Nephron progenitor cell (in vitro differentiated cells): ENCODE measurements at places on chromosomes 16 and 17.

GRCh38 chr17:9912121-9913099 is 7.3 kb upstream of the RCVRN start:
- H3K4me3 ChIP-seq = no peak overlapping the region
- no peak overlapping the region for H3K27ac ChIP-seq
- no peaks in the 10 kb centered on the region for H3K36me3 ChIP-seq
- H3K27me3 ChIP-seq = peaks cover 7% of the 10 kb centered on the region
- H3K4me1 ChIP-seq = peaks cover 50% of the 10 kb centered on the region
- no peak for DNase-seq

DNA sequence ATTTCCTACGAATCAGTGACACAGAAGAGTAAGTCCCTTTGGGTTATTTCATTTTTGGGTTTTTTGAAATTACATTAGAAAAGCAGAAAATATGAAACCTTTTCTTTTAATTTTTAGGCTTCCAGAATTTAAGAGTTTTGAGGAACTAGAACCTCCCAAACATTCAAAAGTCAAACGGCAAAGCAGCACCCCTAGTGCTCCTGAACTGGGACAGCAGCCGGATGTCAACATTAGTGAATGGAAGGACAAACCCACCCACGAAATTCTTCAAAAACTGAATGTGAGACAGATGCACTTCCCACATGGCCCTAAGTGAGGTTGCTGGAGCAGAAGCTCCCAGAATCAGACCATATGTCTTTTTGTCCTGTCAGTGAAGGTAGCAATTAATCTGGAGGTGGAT is 199.4 kb downstream of the PHKB start:
- no peak for DNase-seq
- H3K27ac ChIP-seq = no peak overlapping the region

- H3K36me3 ChIP-seq = peaks cover 49% of the 10 kb centered on the region
- DNase-seq = no peak
These were observed 31.5 kb downstream of the ANKFY1 start for GRCh38 chr17:4232168-4232813.

DNA sequence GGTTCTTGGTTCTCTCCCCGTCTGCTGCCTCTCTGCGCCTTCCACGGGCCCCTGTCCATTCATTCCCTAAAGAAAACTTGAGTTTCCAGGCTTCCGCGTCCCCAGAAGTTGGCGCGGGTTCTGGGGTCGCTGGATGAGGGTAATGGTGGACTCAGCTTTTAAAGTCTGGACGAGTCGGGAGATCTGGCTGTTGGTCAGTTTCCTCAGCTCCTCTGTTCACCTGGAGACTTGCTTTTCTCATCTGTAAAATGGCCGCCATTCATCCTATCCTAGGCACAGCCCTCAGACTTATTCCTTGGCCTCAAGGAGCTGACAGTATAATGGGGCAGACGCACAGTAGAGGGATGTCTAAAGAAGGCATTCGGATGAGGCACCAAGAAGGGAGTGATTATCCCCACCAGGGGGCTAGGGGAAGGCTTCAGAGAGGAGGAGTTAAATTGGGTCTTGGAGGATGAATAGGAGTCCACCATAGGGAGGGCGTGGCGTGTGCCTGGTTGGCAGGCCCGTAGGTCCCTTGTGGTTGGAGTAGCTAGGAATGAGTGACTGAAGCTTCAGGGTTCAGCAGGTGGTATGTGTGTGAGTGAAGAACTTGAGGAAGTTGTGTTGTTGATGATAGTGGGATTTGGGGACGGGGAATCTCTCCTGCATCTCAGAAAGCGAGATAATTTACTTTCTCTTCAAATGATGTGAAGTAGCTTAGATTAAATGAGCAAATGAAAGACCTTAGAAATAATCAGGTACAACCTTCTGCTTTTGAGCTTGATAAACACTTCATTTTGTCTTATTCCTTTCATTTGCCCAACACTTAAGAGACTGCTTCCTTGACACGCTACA is 652 bp downstream of the VPS35L start:
- peak overlapping the region; percentile 97 for H3K27ac ChIP-seq
- peaks cover 9% of the 10 kb centered on the region for H3K4me1 ChIP-seq
- DNase-seq = peak; percentile 55
- H3K36me3 ChIP-seq = peaks cover 15% of the 10 kb centered on the region
- H3K4me3 ChIP-seq = peak overlapping the region; percentile 96
- peaks cover 4% of the 10 kb centered on the region for H3K27me3 ChIP-seq

DNA sequence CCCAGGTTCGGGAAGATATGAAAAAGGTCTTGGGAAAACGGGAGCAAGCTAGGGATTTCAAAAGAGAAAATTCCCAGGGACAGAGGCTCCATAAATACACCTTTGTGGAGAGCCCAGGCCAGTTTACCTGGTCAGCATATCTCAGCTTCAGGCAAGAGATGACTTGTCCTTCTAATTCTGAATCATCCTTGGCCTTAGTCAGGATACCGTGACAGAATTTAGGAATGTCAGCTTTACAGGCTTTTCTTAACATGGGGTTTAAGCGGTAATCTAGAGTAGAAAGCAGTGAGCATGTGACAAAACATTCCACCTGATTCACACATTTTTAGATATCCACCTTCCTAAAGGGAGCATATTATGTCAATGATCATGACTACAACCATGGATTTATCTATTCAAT is 41.1 kb upstream of the CLEC18B start:
- H3K36me3 ChIP-seq = peaks cover 89% of the 10 kb centered on the region
- H3K27me3 ChIP-seq = no peaks in the 10 kb centered on the region
- peaks cover 9% of the 10 kb centered on the region for H3K4me1 ChIP-seq
- DNase-seq = no peak
- H3K4me3 ChIP-seq = no peak overlapping the region

DNA sequence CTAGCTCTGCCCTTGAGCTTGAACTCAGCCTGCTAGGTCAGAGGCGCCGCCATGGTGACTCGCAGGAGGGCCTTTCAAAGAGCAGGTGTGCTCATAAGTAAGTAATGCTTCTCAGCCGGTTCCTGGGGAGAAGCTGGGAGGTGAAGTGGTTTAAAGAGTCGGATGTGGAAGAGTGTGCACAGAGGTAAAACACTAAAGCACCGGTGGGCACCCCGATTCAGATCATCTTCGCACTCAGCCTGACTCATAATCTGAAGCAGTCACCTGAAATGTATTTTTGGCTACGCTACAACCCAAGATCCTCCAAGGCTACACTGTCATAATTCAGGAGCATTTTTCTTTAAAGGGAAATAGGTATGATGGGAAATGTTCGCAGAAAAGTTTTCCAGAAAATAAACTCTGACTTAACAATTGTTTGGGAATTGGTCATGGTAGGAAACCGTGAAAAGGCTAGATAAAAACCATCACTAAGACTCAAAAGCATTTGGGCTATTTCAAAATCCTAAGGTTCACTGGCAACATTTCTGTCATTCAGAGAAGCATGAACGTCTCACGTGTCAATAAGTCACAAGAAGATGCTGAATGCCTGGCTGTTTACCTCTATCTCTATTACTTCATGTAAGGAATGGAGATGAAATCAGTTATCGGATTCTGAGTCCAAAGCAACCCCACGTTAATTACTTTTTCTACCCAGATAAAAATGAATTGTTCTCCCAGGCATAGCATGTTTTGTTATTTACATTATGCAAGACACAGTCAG is 17.8 kb downstream of the CDH8 start:
- no peak overlapping the region for H3K27ac ChIP-seq
- H3K27me3 ChIP-seq = peaks cover 6% of the 10 kb centered on the region
- DNase-seq = no peak
- no peaks in the 10 kb centered on the region for H3K36me3 ChIP-seq
- no peak overlapping the region for H3K4me3 ChIP-seq

DNA sequence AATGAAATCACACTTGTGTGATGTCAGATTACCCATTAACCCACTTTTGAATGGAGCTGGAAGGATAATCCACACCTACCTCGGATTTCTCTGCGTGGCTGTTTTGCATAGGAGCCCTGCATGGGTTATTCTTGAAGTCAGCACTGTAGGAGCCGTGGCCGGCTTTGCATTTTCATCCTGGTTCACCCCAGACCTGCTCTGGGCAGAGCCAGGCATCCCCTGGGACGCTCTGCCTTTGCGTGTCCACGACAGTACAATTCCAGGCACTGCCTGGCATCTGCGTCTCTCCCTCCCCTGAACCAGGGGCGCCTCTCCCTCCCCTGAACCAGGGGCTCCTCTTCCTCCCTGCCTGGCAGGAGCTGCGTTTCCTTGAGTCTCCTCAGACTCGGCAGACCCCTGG is 29.7 kb upstream of the ZNF750 start:
- H3K4me1 ChIP-seq = peaks cover 51% of the 10 kb centered on the region
- H3K27me3 ChIP-seq = peaks cover 3% of the 10 kb centered on the region
- no peak for DNase-seq
- peaks cover 21% of the 10 kb centered on the region for H3K36me3 ChIP-seq
- peak overlapping the region; percentile 94 for H3K27ac ChIP-seq

- H3K36me3 ChIP-seq = peaks cover 9% of the 10 kb centered on the region
- H3K27ac ChIP-seq = no peak overlapping the region
- H3K4me3 ChIP-seq = no peak overlapping the region
These were observed 130.1 kb downstream of the TRIM37 start for GRCh38 chr17:58976541-58976940.

GRCh38 chr17:76356803-76357456 is 3.2 kb upstream of the PRPSAP1 start:
- H3K4me3 ChIP-seq = no peak overlapping the region
- H3K4me1 ChIP-seq = peaks cover 29% of the 10 kb centered on the region
- peaks cover 3% of the 10 kb centered on the region for H3K36me3 ChIP-seq

- no peaks in the 10 kb centered on the region for H3K36me3 ChIP-seq
- no peak overlapping the region for H3K27ac ChIP-seq
- H3K4me3 ChIP-seq = no peak overlapping the region
- H3K27me3 ChIP-seq = no peaks in the 10 kb centered on the region
These were observed 128.9 kb upstream of the GOT2 start for GRCh38 chr16:58863042-58863441.

DNA sequence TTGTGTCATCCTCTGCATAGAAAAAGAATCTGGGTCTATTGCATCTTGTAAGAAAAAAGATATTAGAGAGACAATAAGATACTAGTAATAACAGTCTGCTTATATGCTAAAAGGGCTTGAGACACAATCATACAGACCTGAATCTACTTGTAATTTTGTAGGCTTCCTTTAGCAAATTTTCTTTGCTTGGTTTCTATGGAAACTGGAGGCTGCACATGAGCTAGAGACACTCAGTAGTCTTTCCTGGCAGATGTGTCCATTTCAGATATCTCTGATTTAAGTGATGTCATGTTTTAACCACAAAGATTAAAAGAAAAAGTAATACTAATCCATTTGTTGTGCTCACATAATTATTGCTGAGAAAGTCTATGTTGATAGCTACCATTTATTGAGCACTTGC is 123.9 kb upstream of the GNAO1 start:
- H3K4me3 ChIP-seq = no peak overlapping the region
- H3K36me3 ChIP-seq = no peaks in the 10 kb centered on the region
- no peak overlapping the region for H3K27ac ChIP-seq

DNA sequence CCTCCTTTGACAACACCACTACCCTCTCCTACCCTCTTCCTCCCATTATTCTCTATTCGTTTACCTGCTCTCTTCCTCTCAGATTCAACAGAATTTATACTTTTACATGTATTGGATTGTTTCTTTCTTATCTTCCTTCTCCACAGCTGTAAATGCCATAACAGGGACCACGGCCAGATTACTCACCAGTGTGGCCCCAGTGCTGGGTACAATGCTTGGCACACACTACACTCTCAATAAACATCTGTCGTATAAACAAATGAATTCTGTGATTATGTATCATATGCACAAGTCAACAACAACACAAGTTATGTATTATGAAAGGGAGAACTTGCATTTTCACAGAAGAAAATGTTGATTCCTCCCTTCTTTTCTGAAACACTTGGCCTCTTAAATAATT is 20.0 kb downstream of the AARSD1 start:
- DNase-seq = no peak
- H3K27me3 ChIP-seq = peaks cover 20% of the 10 kb centered on the region
- H3K27ac ChIP-seq = no peak overlapping the region
- peaks cover 1% of the 10 kb centered on the region for H3K36me3 ChIP-seq
- no peak overlapping the region for H3K4me3 ChIP-seq
- H3K4me1 ChIP-seq = no peaks in the 10 kb centered on the region

GRCh38 chr16:6932871-6933385 is 399.7 kb upstream of the RBFOX1 start:
- no peak overlapping the region for H3K27ac ChIP-seq
- H3K4me1 ChIP-seq = peaks cover 3% of the 10 kb centered on the region
- no peak for DNase-seq

- H3K36me3 ChIP-seq = peaks cover 82% of the 10 kb centered on the region
- peaks cover 10% of the 10 kb centered on the region for H3K4me1 ChIP-seq
- H3K27ac ChIP-seq = no peak overlapping the region
- H3K27me3 ChIP-seq = no peaks in the 10 kb centered on the region
These were observed 8.3 kb upstream of the GEMIN4 start for GRCh38 chr17:760371-760770.

DNA sequence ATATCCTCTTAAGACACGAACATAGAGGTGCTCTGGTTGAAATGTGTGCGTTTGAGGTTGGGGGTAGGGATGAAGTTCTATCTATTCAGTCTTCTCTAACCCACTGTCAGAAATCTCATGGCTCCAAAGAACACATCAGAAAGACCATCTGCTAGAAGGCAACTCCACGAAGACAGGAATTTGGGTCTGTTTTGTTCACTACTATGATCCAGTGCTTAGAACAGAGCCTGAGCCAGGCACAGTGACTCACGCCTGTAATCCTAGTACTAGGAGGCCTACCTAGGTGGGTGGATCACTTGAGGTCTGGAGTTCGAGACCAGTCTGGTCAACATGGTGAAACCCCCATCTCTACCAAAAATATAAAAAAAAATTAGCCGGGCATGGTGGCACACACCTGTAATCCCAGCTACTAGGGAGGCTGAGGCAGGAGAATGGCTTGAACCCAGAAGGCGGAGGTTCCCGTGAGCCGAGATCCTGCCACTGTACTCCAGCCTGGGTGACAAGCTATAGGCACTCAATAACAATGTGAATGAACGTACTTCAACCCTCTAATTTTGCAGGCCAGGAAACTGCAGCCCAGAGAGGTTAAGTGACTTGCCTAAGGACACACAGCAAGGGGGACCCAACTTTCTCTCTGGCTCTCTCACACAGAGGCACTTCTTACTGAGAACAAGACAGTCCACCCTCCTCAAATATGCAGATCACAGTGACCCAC is 2.3 kb downstream of the CASKIN2 start:
- H3K4me3 ChIP-seq = peak overlapping the region; percentile 79
- peaks cover 4% of the 10 kb centered on the region for H3K27me3 ChIP-seq

GRCh38 chr16:77353587-77354263 is 81.1 kb downstream of the ADAMTS18 start:
- DNase-seq = no peak
- no peak overlapping the region for H3K27ac ChIP-seq
- H3K4me1 ChIP-seq = peaks cover 47% of the 10 kb centered on the region
- no peaks in the 10 kb centered on the region for H3K36me3 ChIP-seq
- H3K4me3 ChIP-seq = no peak overlapping the region
- H3K27me3 ChIP-seq = no peaks in the 10 kb centered on the region

- H3K27ac ChIP-seq = no peak overlapping the region
- no peak for DNase-seq
- H3K4me1 ChIP-seq = peaks cover 34% of the 10 kb centered on the region
These were observed 206.9 kb downstream of the MAP2K4 start for GRCh38 chr17:12227547-12227946.
